Dermis microvascular lymphatic vessel endothelial cell (primary cell): ENCODE measurements at places on chromosomes 12 and 14. TPM values are rescaled to one million over a fixed set of nuclear protein-coding genes. Genes with fewer than 3 reads are reported as not detected.

PDZRN4 gene
- not detected in 2 replicates for total RNA-seq

OVCH1 gene
- total RNA-seq, result under 0.01 TPM in 1 of 2 replicates, not detected in the other

KRT8 gene
- 8.7 and 10.4 TPM in 2 replicates for total RNA-seq

KRT74 gene
- total RNA-seq, result not detected in 2 replicates

CLEC7A gene
- total RNA-seq, result 0.25 and 0.26 TPM in 2 replicates

NEUROD4 gene
- total RNA-seq, result not detected in 2 replicates

EMP1 gene
- 101 and 103 TPM in 2 replicates for total RNA-seq

WNT1 gene
- total RNA-seq, result not detected in 2 replicates

NTS gene
- total RNA-seq, result 0.26 and 0.89 TPM in 2 replicates

KRT83 gene
- total RNA-seq, result not detected in 2 replicates

ACOT6 gene
- not detected in 2 replicates for total RNA-seq

ART4 gene
- 74.8 and 91.9 TPM in 2 replicates for total RNA-seq

KRT6C gene
- total RNA-seq, result not detected in 2 replicates

BICDL1 gene
- 0.13 TPM in 1 of 2 replicates, not detected in the other for total RNA-seq

ALG10B gene
- 3.0 and 6.8 TPM in 2 replicates for total RNA-seq

GARIN6 gene
- total RNA-seq, result not detected in 2 replicates

ACSM4 gene
- total RNA-seq, result not detected in 2 replicates

DBX2 gene
- not detected in 2 replicates for total RNA-seq

ARHGEF40 gene
- total RNA-seq, result 6.2 and 8.3 TPM in 2 replicates

HSPA2 gene
- total RNA-seq, result 3.3 and 6.3 TPM in 2 replicates

CIROP gene
- not detected in 2 replicates for total RNA-seq

PRH2 gene
- total RNA-seq, result not detected in 2 replicates

BEGAIN gene
- total RNA-seq, result under 0.01 and 0.13 TPM in 2 replicates

RNASE3 gene
- not detected in 2 replicates for total RNA-seq
